ENCODE measurements at places on chromosomes 5 and 9. TPM values are rescaled to one million over a fixed set of nuclear protein-coding genes. Genes with fewer than 3 reads are reported as not detected.

DNA sequence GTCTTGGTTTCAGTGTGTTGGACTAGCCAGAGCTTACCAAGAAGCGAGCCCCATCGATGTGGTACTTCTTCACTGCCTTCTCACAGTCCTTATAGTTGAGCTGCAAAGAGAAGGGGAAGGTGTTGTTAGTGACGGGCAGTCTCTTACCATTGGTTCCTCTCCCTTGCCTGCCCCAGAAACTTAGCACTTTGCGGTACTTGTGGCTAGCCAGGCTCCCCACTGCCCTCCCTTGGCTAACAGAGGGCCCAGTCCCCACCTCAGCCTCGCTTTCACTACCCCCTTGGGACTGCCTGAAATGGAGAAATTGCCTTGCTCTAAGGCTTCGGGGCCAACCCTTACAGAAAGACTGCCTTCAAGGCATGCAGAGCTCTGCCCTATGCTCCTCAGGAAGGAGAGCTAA lies 4.3 kb downstream of the LCP2 start:
- DNase-seq: no peak

DNA sequence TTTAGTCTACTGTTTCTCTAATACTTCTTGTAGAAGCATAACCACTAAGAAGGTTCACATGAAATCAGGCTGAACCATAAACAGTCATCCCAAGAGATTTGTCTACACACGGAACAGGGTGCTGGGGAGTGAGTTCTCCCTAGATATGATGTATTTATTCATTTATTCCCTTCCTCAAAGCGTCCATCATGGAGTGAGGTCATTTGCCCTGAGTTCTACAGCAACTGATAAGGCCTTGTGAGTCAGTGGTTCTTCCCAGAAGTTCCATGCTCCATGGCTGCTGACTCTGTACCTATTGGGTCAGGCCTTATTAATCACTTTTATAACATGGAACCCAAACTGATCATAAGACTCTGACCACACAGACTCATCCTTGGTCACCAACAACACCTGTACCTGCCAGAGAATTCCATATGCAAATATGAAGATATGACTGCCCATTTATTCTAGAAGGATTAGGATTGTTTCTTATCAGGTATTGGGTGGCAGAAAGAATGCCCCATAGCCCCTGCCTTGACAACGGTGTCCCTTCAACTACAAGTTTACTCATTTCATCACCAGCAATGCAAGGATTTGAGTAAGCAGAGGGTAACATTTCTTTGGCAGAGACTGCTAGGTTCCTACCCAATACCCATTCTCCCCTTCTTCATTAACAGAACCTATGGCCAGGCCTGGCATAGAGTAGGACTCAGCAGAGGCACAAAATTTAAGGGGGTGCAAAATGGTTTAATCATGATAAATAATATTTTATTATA lies 118.1 kb downstream of the LHFPL2 start:
- DNase-seq: no peak

- no peak for DNase-seq
Observed at GRCh38 chr9:81546489-81546888, 142.9 kb downstream of the TLE1 start.

DNA sequence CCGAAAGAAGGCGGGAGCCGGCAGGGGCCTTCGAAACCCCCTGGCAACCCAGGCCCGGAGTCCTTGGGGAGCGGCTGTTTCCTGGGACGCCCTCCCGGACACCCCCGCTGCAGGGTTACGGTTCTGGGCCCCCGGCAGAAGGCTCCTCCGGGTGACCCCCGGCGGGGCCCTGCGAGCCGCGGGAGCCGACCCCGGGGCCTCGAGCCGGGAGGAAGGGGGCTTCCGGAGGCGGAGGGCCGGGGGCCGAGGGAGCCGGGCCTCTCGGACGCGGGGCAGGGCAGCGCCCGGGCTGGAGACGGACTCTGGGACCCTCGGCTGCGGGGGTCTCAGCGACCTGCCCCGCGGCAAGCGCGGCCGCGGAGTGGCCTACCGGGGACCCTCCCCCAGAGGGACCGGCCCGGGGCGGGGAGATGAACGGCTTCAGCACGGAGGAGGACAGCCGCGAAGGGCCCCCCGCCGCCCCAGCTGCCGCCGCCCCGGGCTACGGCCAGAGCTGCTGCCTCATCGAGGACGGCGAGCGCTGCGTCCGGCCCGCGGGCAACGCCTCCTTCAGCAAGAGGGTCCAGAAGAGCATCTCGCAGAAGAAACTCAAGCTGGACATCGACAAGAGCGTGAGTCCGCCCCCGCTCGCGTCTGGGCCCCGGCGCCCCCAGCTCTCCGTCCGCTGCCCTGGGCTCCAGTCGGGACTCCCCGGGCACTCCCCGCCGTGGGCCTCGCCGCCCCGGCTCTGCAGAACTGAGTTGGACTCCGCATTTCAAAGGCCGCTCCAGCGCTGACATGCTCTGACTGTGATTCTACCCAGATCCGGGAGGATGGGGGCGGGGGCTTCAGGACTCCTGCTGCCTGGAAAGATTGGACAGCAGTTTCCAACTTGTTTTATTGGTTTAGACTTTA lies 645 bp downstream of the SAP30L start:
- DNase-seq: peak; percentile 47

DNA sequence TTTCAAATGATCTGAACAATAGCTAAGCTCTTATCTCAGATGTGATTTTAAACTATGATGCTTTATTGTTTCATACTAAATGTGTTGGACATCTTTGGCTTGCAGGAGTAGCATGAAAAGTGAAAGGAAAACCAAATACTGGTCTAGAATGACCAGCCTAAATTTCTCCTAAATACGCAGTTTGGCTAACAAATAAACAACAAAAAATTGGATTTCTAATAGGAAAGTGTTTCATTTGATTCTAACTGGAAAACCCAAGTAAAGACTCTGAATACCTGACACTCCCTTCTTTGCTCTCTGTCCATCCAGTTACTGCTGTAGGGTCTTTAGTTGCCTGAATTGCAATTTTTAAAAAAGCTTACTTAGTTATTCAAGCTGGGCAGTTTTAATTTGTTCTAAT lies 111.7 kb upstream of the ACOT12 start:
- no peak for DNase-seq

The FOXD1 gene
- total RNA-seq: 0.19 TPM

The PAPPA gene
- total RNA-seq: 0.69 TPM

The KCTD16 gene
- 0.08 TPM for total RNA-seq
